ENCODE measurements at places on chromosomes 5 and 9. TPM values are rescaled to one million over a fixed set of nuclear protein-coding genes. Genes with fewer than 3 reads are reported as not detected.

DNA sequence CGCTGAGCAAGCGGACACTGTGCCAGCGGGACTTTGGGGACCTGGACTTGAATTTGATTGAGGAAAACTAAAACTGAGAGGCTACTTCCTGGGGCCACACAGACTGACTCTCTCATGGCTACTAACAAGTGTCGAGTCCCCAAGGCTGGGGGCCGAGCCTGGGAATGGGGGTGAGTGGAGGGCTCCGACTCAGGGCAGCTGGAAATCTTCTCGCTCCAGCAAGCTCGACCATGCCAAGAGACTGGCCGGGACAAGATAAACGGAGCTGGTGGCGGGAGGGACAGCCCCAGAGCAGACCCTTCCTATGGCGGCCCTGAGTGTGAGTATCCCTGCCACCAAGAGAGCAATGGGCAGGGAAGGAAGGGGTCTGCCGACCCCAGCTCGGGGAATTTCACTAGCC, 5.6 kb upstream of the KDM3B start:
- no peak for DNase-seq

GRCh38 chr5:164065266-164065665, 559.8 kb downstream of the MAT2B start:
- DNase-seq: no peak

DNA sequence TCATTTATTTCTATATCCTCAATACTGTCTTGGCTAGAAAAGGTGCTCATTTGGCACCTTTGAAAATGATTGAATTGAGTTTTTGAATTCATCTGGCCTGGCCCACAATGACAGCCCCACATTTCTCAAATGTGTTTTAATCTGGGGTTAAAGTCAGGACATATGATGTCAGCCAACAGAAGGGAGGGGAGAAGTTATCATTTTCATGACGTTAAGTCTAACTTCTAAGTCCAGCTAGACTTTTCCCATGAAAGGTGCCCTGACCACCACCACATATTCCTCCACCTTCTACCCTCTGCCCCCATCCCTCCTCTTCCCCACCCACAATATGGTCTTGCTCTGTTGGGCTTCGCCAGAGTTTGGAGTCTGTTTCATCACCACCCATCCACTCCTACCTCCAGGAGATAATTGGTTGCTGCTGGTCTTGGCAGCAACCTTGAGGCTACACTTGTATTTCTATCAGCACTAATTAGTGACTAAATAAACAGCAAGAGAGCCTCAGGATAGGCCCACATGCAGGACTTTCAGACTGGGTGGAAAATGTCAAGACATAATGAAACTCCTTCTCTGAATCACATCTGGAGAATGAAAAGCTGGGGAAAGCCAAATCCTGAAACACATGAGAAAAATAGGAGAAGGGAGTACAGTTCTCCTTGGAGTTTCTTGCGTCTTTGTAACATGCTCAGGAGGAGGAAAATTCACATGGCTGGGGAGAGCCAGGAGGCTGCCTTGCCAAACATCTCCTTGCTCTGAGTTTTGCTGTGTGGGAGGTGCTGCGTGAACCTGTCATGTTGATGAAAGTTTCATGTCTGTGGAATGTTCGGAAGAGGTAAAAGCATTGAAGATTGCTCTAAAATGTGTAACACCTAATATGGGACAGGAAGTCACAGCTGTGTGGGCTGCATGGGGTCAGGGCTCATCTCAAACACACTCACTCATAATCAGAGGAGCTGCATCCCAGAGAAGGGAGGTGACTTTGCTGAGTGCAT, 544.7 kb upstream of the KLF4 start:
- no peak for DNase-seq

GRCh38 chr5:140977003-140977402, 10.7 kb downstream of the PCDHAC2 start:
- no peak for DNase-seq

DNA sequence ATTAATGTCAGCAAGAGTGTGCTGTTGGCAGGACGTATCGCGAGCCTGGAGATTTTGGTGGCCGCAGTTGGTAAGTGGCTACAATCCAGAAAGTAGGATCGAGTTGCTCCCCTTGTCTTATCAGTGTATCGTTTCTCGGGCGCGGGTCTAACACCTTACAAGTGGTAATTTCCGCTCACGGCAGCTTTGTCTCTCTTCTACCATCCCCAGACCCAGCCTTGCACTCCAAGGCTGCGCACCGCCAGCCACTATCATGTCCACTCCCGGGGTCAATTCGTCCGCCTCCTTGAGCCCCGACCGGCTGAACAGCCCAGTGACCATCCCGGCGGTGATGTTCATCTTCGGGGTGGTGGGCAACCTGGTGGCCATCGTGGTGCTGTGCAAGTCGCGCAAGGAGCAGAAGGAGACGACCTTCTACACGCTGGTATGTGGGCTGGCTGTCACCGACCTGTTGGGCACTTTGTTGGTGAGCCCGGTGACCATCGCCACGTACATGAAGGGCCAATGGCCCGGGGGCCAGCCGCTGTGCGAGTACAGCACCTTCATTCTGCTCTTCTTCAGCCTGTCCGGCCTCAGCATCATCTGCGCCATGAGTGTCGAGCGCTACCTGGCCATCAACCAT, 1.1 kb downstream of the PTGER4 start:
- DNase-seq: no peak

- DNase-seq: no peak
Measured at GRCh38 chr9:81456431-81457006, 232.8 kb downstream of the TLE1 start.

GRCh38 chr5:149747833-149748366, 17.8 kb downstream of the PPARGC1B start:
- DNase-seq: no peak

GRCh38 chr9:95506428-95506677, 10.4 kb downstream of the PTCH1 start:
- DNase-seq: peak; percentile 42

- DNase-seq: no peak
Measured at GRCh38 chr9:134210908-134211810, 46.8 kb upstream of the RNU6ATAC start.

GRCh38 chr9:78295731-78296130, 1.2 kb upstream of the PSAT1 start:
- no peak for DNase-seq

DNA sequence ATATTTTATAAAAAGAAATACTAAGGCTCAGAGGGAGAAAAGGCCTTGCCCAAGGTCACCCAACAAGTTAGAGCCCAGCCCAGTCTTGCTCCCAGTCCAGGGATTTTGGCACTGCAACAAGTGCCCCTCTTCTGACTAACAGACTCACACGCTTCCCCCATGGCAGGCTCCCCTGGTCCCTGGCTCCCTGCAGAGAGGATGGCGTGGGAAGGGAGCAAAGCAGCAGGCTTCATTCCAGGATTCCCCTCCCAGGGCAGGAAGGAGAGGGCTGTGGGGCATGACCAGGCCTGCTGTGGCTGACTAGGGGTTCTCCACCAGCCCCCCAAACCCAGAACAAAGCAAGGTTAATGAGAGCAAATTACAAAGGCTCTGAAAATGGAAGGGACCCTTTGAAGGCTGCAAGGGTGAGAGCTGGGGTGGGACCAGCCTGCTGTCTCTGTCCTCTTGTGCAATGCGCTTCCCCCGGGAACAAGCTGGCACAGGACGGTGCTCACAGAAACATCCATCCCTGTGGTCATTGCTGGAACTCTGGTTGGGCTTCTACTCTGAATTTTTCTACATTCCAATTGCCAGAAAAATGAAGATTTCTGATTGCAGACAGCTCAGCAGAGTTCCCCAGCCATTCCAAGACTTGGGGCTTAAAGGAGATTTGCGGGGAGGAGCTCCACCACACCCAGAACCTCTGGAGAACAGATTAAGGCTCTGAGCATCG, 37.1 kb upstream of the FAT2 start:
- DNase-seq: no peak

DNA sequence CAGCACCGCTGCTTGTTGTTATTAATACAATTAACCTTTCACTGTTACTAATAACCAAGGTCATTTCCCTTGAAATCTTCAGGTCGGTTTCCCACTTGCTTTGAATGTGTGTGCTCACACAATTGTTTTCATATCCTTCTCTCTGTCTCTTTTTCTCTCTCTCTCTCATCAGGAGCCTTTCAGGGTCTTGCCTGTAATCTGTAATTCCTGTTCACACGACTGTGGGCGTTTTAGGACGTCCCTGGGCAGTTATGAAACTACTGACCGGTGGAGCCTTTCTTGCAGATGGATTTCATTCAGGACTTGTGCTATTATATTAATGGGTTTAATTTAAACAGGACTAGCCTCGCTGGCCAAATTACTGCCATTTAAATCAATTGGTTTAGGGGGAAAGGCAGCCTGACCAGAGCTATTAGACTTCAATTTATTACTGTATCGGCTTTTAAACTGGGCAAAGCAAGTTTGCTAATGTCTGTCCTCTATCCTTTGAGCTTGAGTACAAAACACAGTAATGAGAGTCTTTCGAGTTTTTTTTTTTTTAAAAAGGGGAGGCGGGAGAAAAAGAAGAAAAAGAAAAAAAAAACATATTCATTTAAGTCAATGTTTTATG, 316.0 kb upstream of the TLE4 start:
- no peak for DNase-seq

DNA sequence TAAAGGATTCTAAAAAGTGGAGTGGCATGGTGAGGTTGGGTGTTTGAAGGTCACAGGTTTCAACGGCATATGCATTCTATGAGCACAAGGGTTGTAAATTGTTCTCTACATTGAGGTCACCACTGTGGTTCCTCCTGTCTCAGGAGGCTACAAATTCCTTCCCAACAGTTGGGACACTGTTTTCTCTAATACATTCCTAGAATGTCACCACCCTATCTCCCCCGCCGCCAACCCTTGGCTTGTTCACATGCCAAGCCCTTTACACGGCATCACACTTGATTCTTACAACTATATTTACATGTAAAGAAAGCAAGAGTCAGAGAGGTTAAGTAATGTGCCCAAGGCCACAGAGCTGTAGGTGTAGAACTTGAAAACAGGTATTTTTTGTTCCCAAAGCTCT, 315.1 kb downstream of the RAB3C start:
- DNase-seq: no peak

GRCh38 chr5:127944125-127944524, 139.4 kb upstream of the SLC12A2 start:
- no peak for DNase-seq

DNA sequence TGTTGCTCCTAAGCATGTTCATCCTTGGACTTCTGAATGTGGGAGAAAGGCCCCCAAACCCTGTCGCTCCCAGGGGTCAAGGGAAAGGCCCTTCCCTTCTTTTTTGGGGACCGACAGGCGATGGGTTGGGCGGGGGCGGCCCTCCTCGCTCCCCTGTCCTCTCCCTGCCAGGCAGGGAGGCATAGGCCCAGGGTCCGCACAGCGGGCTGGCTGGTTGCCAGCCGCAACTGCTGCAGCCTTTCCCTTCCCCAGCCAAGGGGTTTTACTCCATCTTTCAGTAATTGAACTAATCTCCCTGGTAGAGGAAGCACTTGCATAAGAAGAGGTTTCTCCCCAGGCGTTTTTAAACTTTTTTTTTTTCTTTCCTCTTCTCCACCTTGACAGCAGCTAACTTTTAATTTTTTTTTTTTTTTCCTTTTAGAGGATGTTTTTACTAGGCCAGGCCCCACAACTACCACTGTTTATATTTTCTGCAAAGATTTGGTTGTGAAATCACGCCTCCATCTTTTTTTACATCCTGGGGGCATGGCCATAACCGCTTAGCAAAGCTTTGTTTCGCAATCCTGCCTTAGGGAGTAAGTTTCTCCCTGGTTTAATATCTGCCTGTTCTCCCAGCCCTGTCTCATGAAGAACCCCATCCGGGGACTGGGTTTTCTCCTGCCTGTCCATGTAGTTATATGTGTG, 216.9 kb upstream of the ZNF608 start:
- peak; percentile 55 for DNase-seq

DNA sequence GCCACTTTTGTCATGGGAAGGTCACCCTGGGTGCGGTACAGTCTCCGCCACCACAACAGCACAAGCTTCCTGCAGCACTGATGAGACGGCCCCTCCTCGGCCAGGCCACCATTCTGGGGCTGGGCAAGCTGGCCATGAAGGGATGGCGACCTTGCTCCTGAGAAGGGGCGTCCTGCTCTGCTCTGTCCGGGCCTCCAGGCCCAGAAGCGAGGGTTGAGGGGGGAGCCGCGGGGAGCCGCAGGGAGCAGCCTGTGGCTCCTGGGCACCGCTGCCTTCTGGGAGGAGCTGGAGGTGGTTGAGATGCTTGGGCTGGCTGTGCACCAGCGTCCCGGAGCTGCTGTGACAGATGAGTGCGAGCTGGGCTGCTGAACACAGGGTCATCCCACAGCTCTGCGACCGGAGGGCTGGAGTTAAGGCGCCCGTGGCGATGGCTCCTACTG, 84.3 kb upstream of the RAPGEF1 start:
- DNase-seq: no peak

DNA sequence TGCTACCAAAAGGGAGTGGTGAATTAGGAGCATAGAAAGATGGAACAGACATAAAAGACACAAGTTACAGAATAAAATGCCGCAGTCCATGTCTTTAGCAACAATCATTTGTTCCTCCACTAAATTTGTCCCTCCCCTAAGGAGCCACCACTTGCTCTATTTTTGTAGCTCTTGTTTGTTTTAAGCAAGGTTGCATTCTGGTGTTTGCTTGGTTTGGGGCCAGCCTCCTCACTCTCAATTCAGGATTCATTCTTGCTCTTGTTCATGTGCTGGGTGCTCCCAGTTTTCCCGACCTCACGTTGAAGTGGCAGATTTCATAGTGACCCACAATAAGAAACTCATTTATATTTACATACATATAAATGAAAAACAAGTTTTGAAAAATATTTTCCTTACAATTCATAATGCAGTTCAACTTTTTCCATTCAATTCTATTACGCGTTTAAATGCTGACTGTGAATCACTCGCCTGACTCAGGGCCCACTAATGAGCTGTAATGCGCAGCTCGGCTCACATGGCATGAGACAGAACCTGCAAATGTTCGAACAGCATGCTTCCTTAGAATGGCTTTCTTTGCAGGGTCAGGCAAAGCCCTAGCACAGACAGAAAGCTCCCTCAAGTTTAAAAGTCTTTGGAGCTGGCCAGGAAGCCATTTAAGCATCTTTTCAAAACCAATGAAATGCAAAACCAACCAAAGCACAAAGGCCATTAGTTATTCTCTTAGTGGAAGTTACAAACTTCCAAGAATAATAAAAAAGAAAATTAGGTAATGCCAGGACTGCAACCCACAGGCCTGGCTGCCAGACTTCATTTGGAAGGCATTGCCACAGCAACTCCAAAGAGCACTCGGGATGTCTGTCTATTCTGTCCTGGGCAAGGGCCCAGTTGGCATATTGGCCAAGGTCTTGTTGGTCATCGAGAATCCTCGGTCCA, 41.7 kb downstream of the RETREG1 start:
- no peak for DNase-seq

- no peak for DNase-seq
Measured at GRCh38 chr9:32844259-32844658, 60.9 kb downstream of the TMEM215 start.

GRCh38 chr5:132647473-132647872, 10.5 kb upstream of the IL13 start:
- DNase-seq: no peak

- DNase-seq: no peak
Measured at GRCh38 chr5:176779537-176779936, 30.8 kb upstream of the UNC5A start.

GRCh38 chr9:97514531-97514930, 13.1 kb downstream of the TMOD1 start:
- DNase-seq: no peak

- no peak for DNase-seq
Measured at GRCh38 chr9:33453286-33453860, 6.0 kb upstream of the AQP3 start.

- DNase-seq: no peak
Measured at GRCh38 chr5:120368923-120369715, 95.0 kb upstream of the PRR16 start.

The EPB41L4A gene
- 1.4 TPM for total RNA-seq

The MOB3B gene
- total RNA-seq: 4.7 TPM

The C9orf50 gene
- total RNA-seq: not detected

The EDIL3 gene
- not detected for total RNA-seq

The NEUROG1 gene
- total RNA-seq: not detected

The SH3TC2 gene
- total RNA-seq: 5.8 TPM

The GRXCR2 gene
- 0.16 TPM for total RNA-seq
